ENCODE measurements at places on chromosomes 5 and 9.

GRCh38 chr5:3484836-3485235 is 110.8 kb upstream of the IRX1 start:
- no peak for DNase-seq

DNA sequence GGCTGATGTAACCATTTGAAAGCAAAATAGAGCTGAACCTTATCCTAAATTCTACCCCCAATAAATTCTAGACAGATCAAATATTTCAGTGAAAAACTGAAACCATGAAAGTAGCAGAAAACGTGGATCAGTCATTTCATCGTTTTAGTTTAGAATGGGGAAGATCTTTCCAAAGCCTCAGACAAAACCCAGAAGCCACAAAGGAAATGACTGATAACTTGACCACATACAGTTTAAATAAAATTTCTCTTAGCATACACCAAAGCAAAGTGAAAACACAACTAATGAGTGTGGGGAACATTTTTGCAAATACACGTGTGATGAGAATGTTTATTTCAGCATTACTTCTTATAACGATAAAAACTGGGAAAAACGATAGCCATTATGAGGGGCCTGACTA is 284.8 kb downstream of the ADGRV1 start:
- DNase-seq: no peak

- DNase-seq: no peak
Observed at GRCh38 chr5:59287361-59287760, 606.2 kb downstream of the PDE4D start.

GRCh38 chr9:27665136-27665535 is 91.9 kb upstream of the C9orf72 start:
- DNase-seq: no peak

DNA sequence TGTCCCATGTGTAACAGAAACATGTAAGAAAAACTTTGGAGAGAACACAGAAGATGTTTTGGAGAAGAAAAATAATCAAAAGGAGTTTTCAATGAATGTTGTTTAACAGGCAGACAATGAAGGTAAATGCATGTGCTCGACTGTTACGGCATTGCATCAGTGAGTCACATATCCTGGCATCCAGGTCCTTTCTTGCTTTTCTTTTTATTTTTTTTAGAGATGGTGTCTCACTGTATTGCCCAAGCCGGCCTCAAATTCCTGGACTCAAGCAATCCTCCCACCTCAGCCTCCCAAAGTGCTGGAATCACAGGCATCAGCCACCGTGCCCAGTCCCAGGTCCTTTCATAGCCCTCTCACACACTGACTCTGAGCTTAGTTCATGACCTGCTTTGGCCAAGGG is 181.8 kb downstream of the DTWD2 start:
- no peak for DNase-seq

- DNase-seq: no peak
Observed at GRCh38 chr9:71839668-71840067, 71.3 kb downstream of the ABHD17B start.

- DNase-seq: no peak
Observed at GRCh38 chr5:179607160-179607931, 16.1 kb downstream of the HNRNPH1 start.

GRCh38 chr5:114319821-114320220 is 42.0 kb upstream of the KCNN2 start:
- no peak for DNase-seq

DNA sequence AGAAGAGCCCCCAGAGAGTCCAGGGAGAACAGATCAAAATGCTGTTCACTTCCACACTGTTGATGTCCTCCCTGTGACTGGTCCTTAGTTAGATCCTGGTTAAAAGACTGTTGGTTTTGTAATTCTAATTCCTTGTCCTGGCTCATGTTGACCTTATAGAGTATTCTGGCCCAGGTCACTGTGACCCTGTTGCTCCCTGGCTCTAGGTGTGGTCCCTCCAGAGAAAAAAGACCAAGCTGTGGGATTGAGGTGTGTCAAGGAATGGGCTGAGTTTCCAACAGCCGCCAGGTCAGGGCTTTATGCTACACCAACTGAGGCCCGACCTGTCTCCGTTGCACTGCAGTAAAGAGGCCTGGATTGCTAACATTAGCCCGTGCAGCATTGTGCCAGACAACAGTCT is 241.0 kb upstream of the MSX2 start:
- no peak for DNase-seq

DNA sequence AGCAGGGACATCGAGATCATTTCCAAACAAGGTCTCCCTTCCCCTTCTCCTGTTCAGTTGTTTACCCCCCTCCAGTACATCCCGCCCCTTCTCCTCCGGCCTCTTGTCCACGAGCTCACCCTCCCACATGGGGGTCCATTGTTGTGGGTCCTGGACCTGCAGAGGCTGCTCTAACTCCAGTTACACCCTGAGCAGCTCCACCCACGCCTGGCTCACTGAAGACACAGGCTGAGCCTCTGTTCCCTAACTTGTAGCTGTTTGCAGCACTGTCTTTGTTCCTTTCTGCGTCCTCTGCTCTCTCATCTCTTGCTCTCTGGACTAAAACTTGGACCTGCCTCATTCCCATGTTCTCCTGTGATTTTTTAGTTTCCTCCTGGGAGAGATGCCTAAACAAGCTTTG is 377.5 kb downstream of the MED10 start:
- DNase-seq: no peak

GRCh38 chr5:113450929-113451328 is 16.1 kb upstream of the TSSK1B start:
- no peak for DNase-seq

GRCh38 chr5:34552686-34553085 is 103.4 kb upstream of the RAI14 start:
- no peak for DNase-seq

DNA sequence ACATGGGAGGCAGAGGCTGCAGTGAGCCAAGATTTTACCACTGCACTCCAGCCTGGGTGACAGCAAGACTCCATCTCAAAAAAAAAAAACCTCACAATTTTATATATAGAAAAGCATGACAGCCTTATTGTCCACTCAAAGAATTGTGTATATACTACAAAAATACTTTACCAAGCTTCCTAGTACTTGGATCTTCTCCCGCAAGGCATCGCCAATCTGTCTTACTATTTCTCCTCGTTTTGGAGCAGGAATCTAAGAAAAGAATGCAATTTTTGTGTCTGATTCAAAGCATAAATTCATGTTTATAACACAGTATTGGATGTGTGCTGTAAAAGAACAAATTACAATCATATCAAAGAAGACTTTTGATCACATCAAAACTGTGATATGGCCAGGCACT is 11.3 kb downstream of the ALDH7A1 start:
- DNase-seq: no peak

- DNase-seq: no peak
Observed at GRCh38 chr9:106179191-106179590, 484.9 kb downstream of the TMEM38B start.

- DNase-seq: no peak
Observed at GRCh38 chr5:167050568-167051401, 1240.7 kb upstream of the WWC1 start.

DNA sequence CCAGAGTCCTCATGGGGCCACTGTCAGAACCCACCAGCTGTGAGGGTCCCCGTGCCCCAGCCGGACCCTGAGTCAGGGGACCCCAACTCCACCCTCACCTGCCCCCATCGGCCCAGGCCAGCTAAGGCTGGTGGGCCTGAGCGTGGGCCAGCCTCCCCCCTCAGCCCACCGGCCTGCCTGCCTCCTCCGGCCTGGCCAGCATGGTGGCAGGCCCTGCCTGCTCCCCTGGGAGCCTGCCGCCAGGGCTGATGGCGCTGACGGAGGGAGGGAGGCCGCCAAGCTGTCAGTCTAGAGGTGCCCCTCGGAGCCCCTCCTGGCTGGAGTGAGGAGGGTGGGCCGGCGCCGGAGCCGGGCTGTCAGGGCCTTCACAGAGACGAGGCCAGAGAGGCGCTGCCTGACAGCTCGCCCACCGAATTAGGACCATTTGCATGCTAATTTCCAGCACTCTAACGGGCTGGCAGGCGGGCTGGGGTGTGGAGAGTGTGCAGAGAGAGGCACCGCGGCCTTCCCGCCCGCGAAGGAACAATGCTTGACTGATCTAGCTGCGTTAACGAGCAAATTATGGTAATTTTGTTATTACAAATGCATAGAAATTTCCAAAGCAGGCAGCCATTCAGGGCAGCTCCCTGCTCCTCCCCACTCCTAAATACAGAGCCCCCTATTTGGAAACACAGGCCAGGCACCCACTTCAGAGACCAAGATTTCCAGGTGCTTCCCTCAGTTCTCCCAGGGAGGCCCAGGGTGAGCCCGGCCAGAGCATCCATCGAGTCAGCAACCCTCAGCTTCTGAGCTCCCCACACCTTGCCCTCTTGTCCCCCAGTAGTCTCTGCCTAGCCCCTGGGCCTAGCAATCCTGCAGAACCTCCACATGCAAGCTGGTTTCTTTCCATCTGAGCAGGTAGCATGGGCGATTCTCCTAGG is 169.3 kb downstream of the PAX5 start:
- no peak for DNase-seq

DNA sequence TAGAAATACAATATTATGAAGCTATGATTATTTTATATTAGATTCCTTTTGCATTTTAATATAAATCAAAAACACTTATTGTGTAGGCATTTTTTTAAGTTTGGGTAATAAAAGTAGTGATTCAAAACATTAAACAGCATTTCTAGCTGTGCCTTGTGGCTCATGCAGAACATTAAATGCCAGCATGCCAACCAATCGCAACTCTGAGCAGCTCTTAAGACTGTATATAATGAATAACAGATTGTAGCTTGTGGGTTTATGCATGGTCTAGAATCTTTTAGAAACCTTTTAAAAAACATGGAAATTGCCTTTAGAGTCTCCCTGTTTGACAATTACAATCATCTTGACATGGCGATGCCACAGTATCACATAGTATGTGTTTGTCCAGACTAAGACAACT is 903.8 kb downstream of the EFNA5 start:
- no peak for DNase-seq

DNA sequence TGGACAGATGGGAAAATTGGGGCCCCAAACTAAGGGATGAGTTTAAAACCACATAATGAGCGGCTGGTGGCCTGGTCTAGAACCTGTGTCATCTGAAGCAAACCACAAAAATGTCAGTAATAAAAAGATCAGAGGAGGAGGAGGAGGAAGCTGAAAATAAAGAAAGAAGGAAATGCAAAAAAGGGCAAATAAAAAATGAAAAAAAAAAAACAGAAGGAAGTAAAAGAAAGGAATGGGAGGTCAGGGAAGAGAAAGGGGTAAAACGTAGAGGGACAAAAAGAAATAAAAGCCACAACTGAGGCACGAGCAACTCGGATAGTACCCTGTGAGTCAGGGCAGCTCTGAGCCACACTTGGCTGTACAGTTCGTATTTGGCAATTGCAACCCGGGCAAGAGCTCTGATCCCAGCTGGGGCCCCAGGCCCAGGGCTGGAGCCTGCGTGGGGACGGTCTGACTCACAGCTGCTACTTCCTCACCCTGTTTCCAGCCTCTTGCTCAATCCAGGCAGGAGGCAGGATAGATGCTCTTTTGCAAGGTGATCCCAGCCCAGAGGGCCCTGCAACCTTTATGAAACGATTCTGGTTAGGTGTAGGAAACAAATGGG is 137.9 kb upstream of the TRIM32 start:
- DNase-seq: no peak

DNA sequence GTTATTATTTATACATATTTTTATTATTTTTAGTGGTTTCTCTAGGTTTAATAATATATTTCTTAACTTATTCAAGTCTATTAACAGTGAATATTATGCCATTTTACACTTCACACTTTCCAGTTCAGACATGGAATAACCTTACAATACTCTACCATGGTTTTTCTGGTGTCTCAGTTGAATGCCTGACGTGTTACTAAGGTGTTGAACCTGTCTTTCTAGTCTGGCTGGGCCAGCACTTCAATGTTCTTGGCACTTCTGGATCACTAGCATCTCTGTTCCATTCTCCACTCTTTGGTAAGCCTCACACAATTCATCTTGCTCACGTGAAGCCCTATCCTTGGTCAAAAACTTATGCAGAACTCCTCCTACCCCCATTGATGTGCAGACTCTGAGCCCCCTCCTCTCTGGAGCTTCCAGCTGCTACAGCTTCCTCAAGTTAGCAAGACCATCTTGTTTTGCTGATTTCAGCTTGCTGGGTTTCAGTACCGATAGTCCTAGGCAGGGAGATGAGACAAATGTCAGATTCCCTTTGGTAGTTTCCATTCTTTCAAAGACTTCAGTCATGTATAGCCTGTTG is 243.1 kb downstream of the FBXO4 start:
- DNase-seq: no peak

DNA sequence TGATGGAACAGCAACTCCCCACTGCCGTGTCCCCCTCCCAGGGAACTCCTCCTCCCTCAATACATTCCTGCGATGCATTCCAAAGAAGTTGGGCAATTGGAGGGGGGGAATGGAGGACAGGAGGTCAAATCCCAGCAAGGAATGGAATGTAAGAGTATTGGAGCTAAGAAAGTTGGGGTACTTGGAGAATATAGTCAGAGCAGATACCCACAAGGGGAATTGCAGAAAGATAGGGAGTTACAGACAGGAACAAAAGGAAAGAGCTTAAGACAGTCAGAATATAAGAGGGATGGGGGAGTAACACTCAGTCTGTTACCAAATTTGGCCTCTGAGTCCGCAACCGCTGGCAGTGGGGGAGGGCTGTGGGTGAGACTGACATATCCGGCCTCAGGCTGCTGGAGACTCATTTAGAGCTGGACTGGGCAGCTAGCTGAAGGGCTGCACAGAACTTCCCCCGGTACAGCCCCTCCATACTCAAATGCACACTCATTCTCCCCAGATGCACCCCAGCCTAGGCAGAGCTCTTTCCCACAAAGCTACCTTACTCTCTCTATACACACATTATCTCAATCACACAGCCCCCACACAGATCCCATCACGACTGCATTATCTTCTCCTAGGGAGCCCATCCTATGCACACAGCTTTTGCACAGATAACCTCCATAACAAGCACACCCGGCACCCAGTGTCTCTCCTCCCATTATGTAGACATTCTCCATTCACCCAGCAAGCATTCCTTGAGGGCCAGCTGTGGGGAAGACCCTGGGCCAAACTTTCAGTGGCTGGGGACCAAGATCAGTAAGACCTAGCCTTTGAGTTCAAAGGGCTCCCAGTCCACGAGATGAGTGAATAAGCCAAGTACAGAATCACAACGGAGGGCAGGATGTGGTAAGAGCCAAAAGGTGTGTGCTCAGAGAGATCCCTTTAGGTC is 3.7 kb downstream of the TLN1 start:
- DNase-seq: peak; percentile 29

DNA sequence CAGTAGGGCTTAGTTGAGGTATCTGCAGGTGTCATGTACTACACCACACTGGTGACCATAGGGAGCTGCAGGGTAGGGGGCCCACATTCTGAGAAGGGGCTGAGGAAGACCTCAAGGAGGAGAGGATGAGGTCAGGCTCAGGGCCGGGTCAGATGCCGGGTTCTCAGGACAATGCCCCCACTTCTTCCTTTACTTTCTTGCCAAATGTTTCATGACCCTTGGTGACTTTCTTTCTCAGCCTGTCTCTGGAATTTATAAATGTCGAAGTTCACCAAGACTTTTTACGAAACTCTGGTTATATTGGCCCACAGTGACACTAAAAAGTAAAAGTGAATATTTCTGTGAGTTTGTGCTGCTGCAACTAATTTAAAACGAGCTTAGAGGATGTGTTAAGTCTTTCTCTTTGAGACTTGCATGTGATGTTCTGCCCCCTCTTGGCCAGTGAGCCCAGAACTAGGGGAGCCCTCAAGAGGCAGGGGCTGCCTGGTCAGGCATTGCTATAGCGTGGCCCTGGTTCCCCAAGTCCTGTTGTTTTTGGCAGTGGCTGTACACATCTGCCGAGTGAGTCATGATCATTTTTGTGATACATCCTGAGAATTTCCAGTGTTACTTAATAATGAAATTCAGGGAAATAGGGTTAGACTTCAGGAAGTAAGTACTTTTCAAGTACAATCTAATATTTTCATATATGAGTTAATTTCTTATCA is 11.2 kb downstream of the ACO1 start:
- DNase-seq: no peak

Measured in stimulated activated CD4-positive, alpha-beta T cell treated with anti-CD3 and anti-CD28 coated beads, TNF-alpha, amount 100 ng/mL, for 48 hours (primary cell).